ENCODE measurements at places on chromosomes 4 and X.

DNA sequence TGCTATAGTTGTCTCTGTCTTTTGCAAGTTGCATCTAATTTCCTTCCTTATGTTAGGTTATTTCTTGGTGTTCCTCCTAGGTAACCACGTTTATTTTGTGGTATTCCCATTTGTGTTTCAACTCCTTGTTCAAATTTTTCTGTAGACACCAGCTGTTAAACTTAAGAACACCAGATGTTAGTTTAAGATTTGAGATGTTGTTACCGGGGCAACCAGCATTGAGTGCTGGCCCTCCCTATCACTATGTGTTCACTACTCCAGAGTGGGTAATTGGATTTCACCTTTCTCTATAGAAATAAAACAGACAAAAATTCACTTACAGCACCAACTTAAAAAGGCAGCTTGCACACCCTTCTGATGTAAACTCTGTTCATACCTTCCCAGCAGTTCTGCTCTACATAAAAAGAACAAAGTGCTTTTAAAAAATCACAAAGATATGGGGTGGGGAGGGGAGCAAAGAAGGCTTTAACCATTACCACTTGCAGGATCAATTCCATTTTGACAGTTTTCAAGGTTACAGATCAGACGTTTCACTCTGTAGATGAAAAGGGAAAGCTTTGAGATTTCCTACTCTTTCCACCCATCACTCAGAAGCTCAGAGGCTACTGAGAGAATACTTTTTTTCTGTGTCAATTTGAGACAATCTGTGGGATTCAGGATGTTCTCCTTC is 82.9 kb downstream of the DKK2 start:
- DNase-seq: no peak

GRCh38 chrX:95764972-95765451 is 919.6 kb upstream of the DIAPH2 start:
- peak; percentile 67 for DNase-seq

DNA sequence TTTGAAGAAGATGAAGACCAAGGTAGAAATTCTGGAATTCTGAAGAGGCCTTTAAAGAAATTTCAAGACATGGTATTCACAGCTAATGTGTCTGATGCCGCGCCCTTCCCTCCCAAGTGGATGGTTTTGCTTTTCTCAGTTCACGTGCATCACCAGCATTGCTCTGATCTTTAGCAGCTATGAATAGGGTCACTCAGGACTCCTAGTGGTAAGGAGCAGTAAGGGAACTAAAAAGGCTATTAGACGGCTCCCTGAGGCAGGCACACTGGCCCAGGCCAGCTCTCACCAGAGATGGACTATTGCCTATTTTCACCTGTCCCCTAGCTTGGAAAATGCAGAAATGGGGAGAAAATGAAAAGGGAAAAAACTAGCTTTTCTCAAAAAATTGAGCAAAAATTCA is 447.5 kb upstream of the RASGEF1B start:
- DNase-seq: no peak

DNA sequence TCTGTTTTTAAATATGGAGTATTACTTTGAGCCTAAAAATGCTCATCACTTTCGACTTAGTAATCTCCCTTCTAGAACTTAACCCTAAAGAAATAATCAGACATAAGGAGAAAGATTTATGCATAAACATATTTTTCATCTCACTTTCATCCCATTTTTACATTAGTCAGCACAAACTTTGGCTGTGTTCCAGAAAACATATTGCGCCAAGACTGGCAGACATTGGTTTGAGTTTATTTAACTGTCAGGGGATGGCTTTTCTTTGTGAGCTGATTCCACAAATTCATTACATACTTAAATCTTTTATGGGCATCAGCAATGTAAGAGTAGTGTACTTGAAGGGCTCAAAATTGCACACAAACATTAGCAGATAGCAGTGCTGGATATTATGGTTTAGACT is 23.7 kb downstream of the MAOA start:
- no peak for DNase-seq

DNA sequence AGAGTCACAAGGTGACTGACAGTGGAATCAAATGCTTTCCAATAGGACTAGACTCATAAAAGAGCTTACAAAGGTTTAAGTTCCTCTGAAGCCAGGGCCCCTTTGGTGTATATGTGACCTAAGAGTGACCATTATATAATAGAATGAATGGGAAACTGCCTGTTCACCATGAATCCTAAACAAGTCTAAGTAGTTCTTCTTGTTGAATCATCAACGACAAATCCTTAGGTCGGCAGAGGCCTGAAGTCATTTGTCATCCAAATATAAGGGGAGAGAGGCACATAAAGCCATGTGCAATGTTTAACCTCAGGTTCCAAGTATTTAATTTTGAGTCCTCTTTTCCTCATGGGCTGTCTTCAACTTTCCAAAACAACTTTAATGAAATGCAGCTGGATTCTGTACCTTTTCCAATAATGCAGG is 122.4 kb downstream of the RASL11B start:
- peak; percentile 62 for DNase-seq

Data from muscle of arm (tissue), 14 donors.